Naive B cell (primary cell): ENCODE measurements at places on chromosomes 4 and X. TPM values are rescaled to one million over a fixed set of nuclear protein-coding genes. Genes with fewer than 3 reads are reported as not detected.

The MAGEA2B gene
- polyA plus RNA-seq, result not detected

The CT45A5 gene
- not detected for polyA plus RNA-seq

The VSIG4 gene
- 0.21 TPM for polyA plus RNA-seq

The TEX13D gene
- not detected for polyA plus RNA-seq

The TLR10 gene
- 125 TPM for polyA plus RNA-seq

DNA sequence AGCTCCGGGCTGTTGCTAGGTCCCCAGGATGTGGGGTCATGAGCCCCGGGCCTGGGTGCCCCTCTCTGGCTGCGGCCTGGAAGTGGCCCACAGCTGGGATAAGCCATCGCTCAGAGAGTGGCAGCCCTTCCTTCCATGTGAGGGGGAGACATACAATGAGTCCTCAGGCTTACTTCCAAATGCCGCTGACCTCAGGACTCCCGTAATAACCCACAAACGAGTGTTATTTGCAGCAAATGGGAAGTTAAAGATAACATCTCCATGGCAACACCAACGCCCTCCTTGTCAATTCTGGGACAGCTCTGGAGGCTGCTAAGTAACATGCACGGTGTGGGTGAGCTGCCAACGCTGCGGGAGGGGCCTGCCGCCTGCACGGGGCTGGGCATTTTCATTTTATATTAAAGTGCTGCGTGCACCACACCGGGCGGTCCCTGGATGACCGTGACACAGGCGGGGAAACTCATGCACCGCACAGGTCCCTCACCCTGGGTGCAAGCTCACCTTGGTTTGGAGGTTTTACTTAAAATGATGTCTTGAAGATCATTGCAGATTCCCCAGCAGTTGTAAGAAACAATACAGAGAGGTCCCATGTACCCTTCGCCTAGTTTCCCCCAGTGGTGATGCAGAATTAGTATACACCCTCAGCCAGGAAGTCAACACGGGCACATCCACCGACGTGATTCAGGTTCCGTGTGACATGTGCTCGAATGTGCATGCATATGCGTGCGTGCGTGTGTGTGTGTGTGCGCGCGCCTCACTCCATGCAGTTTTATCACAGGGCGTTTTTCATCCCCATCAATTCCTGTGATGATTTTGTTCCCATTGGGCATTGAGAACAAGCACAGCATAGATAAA lies 79.4 kb downstream of the ABLIM2 start:
- peaks cover 12% of the 10 kb centered on the region for H3K27me3 ChIP-seq
- H3K4me3 ChIP-seq, result no peak overlapping the region
- no peak overlapping the region for H3K27ac ChIP-seq
- DNase-seq, result no peak
- H3K4me1 ChIP-seq, result no peaks in the 10 kb centered on the region
- no peaks in the 10 kb centered on the region for H3K36me3 ChIP-seq

DNA sequence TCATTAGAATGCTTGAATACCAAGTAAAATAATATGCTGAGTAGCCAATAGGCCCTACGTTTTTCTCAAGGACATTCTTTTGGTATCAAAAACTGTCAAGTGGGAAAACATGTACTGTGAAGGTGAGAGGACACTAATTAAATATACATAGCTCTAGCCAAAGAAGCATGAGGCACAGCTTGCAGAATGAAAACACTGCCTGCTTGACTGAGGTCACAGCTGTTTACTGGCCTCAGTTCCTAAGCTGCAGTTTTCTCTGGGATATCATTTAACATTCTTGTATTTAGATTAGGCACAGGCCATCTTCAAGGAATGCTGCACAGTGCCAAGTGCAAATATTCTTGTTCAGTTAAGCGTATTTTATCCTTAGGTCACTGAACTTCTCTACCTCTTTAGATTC lies 78.6 kb downstream of the NAP1L3 start:
- H3K27me3 ChIP-seq, result no peaks in the 10 kb centered on the region
- no peak overlapping the region for H3K27ac ChIP-seq
- DNase-seq, result no peak
- H3K36me3 ChIP-seq, result no peaks in the 10 kb centered on the region
- H3K4me1 ChIP-seq, result no peaks in the 10 kb centered on the region
- H3K4me3 ChIP-seq, result no peak overlapping the region

- no peaks in the 10 kb centered on the region for H3K36me3 ChIP-seq
- H3K4me3 ChIP-seq, result no peak overlapping the region
- peaks cover 4% of the 10 kb centered on the region for H3K4me1 ChIP-seq
- H3K27ac ChIP-seq, result no peak overlapping the region
Measured at GRCh38 chr4:73308286-73308685, 49.7 kb upstream of the ANKRD17 start.

DNA sequence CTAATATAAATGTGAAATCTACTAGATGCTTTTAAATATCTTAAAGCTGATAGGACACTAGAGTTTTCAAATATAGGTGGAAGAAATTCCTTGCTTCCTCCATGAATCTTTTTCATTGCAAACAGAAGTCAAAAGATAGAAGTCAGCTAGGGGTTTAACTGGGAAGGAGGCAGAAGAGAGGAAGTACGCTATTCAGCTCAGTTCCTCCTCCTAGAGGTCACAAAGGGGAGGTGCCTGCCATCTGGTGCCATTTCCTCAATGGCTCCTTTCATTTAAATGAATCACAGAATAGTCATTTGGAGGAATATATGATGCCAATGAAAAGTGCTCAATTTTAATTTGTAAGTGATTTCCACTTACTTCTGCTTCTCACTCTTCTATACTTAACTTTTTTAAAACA lies 8.5 kb downstream of the COL25A1 start:
- no peaks in the 10 kb centered on the region for H3K4me1 ChIP-seq
- no peak overlapping the region for H3K4me3 ChIP-seq
- no peak for DNase-seq

- no peaks in the 10 kb centered on the region for H3K27me3 ChIP-seq
- H3K4me3 ChIP-seq, result peak overlapping the region; percentile 97
- H3K27ac ChIP-seq, result peak overlapping the region; percentile 78
- peaks cover 18% of the 10 kb centered on the region for H3K36me3 ChIP-seq
- DNase-seq, result no peak
- peaks cover 28% of the 10 kb centered on the region for H3K4me1 ChIP-seq
Measured at GRCh38 chr4:4247696-4248028, 361 bp downstream of the TMEM128 start.

DNA sequence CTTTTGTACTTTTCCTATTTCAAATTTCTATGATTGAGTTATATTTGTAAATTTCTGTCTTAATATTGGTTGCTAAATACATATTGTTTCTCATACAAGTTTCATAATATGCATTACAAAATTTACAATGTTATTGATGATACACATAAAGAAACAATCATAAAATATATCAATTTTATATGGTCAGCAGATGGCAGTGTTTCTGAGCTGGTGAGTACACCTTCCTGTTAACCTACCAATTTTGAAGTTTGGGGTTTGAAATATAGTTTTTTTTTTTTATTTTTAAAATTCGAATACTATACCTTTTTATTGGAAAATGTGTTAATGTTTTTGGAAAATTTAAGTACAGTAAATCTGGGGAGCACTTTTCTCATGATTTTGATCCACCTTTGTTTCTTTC lies 1953.1 kb upstream of the ADGRL3 start:
- H3K36me3 ChIP-seq, result no peaks in the 10 kb centered on the region
- no peaks in the 10 kb centered on the region for H3K27me3 ChIP-seq
- H3K4me1 ChIP-seq, result no peaks in the 10 kb centered on the region
- H3K4me3 ChIP-seq, result no peak overlapping the region
- DNase-seq, result no peak
- H3K27ac ChIP-seq, result no peak overlapping the region

DNA sequence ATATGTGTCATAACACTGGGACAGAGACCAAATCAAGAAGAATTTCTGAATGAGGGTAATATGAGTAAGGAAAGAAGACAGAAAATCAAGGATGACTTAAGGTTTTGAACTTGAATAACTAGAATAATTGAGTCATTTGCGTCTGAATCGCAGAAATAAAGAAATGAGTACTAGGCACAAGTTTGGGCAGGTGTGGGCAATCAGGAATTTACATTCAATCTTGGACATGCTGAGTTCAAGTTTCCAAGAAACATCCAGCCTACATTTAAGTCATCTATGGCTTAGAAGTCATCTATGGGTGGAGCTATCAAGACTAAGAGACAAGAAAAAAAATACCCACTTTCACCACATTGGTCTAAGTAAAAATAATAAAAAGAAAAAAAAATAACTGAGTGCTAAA lies 30.4 kb upstream of the WDR44 start:
- peaks cover 8% of the 10 kb centered on the region for H3K27me3 ChIP-seq
- H3K4me3 ChIP-seq, result no peak overlapping the region
- DNase-seq, result no peak
- peaks cover 6% of the 10 kb centered on the region for H3K36me3 ChIP-seq

GRCh38 chr4:71406459-71406963 lies 67.7 kb downstream of the SLC4A4 start:
- H3K27ac ChIP-seq, result no peak overlapping the region
- DNase-seq, result no peak
- no peaks in the 10 kb centered on the region for H3K4me1 ChIP-seq
- H3K4me3 ChIP-seq, result no peak overlapping the region
- H3K27me3 ChIP-seq, result no peaks in the 10 kb centered on the region
- H3K36me3 ChIP-seq, result peaks cover 9% of the 10 kb centered on the region

GRCh38 chr4:3483471-3483921 lies 20.4 kb downstream of the DOK7 start:
- H3K4me1 ChIP-seq, result peaks cover 64% of the 10 kb centered on the region
- DNase-seq, result no peak
- no peak overlapping the region for H3K4me3 ChIP-seq
- H3K27me3 ChIP-seq, result no peaks in the 10 kb centered on the region

GRCh38 chrX:26922278-26922677 lies 540.9 kb downstream of the PPP4R3C start:
- no peak for DNase-seq
- H3K4me1 ChIP-seq, result no peaks in the 10 kb centered on the region
- no peaks in the 10 kb centered on the region for H3K27me3 ChIP-seq

DNA sequence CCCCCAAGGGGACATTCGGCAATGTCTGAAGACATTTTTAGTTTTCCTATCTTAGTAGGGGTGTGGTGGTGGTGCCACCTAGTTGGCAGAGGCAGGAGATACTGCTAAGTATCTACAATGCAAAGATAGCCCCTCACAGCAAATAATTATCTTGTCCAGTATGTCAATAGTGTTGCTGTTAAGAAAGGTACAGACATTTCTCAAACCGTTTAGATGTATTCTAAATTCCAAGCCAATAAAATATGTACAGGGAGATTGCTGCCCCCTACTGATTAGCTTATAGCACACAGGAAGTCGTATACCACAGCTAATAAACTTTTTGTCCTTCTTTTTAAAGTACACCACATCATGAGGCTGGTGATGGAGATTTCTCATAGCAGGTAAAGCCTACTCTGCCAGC lies 260.5 kb downstream of the TMA16 start:
- peak; percentile 16 for DNase-seq
- peaks cover 4% of the 10 kb centered on the region for H3K27me3 ChIP-seq
- peaks cover 7% of the 10 kb centered on the region for H3K4me1 ChIP-seq
- no peaks in the 10 kb centered on the region for H3K36me3 ChIP-seq
- peak overlapping the region; percentile 48 for H3K4me3 ChIP-seq

- H3K4me3 ChIP-seq, result no peak overlapping the region
- no peak for DNase-seq
- H3K4me1 ChIP-seq, result no peaks in the 10 kb centered on the region
- no peaks in the 10 kb centered on the region for H3K27me3 ChIP-seq
Measured at GRCh38 chr4:41438931-41439297, 99.0 kb upstream of the LIMCH1 start.
